Activated T-cell treated with anti-CD3 and anti-CD28 coated beads, Interleukin-2, amount 50 U/mL, for 4 hours (primary cell): ENCODE measurements at places on chromosomes 6 and 20.

- no peak for DNase-seq
These were observed 963 bp upstream of the RMND1 start for GRCh38 chr6:151452750-151453427.

GRCh38 chr6:165920896-165921671, 246.6 kb downstream of the TBXT start:
- DNase-seq: no peak

GRCh38 chr6:26156850-26157250, 69.6 kb downstream of the HFE start:
- DNase-seq: peak; percentile 36

DNA sequence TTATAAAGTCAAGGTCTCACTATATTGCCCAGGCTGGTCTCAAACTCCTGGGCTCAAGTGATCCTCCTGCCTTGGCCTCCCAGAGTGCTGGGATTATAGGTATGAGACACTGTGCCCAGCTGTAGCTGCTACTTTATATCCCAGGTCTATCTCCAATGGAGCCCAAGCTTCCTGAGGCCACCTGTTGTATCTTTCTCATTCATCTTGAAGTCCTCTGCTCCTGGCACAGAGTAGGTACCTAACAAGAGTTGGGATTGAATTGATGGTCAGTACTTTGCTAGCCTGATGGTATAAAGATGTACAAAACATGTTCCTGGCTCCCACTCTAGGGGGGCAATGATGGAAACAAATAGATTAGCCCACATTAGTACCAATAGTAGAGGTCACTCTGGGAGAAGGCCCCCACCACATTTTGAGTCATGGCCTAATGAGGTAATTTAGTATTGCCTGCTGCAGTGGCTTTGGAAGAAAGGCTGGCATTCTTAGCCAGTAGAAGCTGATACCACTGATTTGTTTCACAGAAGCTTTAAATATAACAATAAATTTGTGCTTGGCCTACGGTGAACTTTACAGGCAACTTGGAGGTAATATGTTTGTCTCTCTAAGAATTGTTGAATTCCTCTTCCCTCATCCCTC, 5.4 kb downstream of the PTPN1 start:
- DNase-seq: no peak

DNA sequence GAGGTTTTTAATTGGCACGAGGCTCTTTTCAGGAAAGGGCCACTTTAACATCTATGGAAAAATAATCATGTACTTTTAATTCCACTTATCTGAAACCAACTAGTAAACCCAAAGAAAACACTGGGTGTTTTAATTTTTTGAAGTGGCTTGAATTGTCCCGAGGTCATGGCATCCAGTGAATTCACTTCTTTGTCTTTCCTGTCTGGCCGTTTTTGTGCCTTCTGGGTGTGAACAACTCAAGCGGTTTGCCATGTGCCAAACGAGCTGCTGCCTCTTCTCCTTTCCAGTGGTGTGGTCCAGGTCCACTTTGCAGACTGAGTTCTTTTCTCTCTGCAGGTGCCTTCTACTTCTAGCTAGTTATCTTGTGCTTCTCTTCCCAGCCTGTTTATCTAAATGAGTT, 117.5 kb downstream of the PLCB4 start:
- DNase-seq: no peak

DNA sequence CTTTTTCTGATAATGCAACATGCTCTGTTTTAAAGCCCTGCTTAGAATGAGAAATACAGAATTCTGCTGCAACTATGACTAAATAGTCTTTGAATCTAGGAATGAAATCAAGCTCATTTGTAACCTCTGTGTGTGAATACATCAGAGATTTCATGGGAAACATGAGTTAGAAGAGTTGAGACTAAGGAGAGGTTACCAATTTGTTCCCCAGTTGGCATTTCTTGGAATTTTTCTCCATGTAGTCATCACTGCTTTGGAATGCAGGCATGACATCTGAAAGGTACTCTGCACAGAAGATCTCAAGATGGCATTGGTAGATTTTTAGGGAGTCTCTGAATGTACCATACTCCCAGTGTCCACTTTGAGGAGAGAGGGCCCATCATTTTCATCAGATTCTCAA, 237.2 kb downstream of the TFAP2A start:
- no peak for DNase-seq

- no peak for DNase-seq
These were observed 1.6 kb downstream of the INSM1 start for GRCh38 chr20:20369250-20370093.

- DNase-seq: no peak
These were observed 1.9 kb upstream of the NR2E1 start for GRCh38 chr6:108163644-108164542.
